ENCODE measurements at places on chromosomes 13 and 19.
A peak's percentile ranks its signal among the peaks of the same experiment; 100 is the strongest.

GRCh38 chr13:105395041-105395440, 1140.4 kb downstream of the EFNB2 start:
- no peak for DNase-seq
- H3K36me3 ChIP-seq, result no peaks in the 10 kb centered on the region
- H3K27me3 ChIP-seq, result no peaks in the 10 kb centered on the region
- H3K4me1 ChIP-seq, result no peaks in the 10 kb centered on the region

DNA sequence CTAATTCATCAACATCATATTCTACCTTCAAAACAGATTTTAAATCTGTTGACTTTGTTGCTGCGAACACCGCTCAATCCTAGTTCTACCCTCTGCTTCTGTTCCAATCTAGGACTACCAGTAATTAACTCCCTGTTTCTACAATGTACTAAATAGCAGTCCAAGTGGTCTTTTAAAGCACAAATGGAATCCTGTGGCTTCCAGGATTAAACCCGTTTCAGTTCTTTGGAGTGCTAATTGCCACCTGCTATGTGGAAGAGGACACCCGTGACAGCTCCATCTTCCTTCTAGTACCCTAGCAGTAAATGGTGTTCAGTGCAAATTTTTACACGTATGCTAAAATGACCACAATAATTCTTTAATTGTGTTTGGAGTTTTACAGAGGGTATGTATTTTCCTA, 232.1 kb downstream of the TDRD3 start:
- no peaks in the 10 kb centered on the region for H3K36me3 ChIP-seq
- no peak overlapping the region for H3K4me3 ChIP-seq
- DNase-seq, result peak; percentile 39
- no peaks in the 10 kb centered on the region for H3K4me1 ChIP-seq
- no peak overlapping the region for H3K27ac ChIP-seq
- H3K27me3 ChIP-seq, result no peaks in the 10 kb centered on the region

- no peaks in the 10 kb centered on the region for H3K36me3 ChIP-seq
- no peak overlapping the region for H3K27ac ChIP-seq
- DNase-seq, result no peak
- no peak overlapping the region for H3K4me3 ChIP-seq
- peaks cover 10% of the 10 kb centered on the region for H3K4me1 ChIP-seq
Observed at GRCh38 chr19:46299004-46299509, 2.2 kb downstream of the HIF3A start.

DNA sequence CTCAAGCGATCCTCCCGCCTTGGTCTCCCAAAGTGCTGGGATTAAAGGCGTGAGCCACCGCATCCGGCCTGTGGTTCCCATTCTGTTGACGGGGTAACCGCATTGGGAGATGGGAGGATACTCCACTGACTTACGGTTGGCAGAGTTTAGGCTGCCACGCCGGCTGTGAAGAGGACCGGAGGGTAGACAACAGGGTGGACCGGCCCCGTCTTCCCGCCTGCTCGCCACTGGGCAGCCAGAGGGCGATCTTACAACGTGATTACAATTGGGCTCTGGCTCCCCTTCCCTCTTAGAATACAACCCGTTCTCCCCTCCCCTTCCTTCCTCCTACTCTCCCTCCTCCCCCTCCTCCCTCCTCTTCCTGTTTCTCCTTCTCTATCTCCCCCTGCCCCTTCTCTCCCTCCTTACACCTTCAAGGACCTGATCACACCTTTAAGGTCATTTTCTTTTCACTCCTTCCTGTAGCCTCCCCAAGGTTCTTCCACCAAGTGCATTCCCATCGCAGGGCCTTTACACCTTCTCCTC, 957 bp upstream of the CCDC194 start:
- H3K27ac ChIP-seq, result no peak overlapping the region
- no peaks in the 10 kb centered on the region for H3K36me3 ChIP-seq
- H3K4me1 ChIP-seq, result peaks cover 3% of the 10 kb centered on the region
- H3K27me3 ChIP-seq, result no peaks in the 10 kb centered on the region
- no peak overlapping the region for H3K4me3 ChIP-seq

DNA sequence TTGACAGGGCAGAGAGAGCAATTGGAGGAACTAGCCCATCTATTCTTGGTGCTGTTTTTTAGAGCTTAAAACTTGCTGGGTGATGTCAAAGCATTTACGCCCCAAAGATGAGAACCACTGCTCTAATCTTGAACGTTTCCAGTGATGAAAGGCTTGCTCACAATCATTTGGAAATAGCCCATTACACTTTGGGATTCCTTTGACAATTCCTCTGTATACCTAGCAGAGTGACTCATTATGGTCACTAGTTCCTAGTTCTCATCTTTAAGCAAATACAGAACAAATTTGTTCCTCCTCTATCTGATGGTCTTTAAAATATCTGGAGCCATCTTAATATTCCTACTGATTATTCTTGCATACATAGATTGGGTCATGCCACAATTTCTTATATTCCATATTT, 112.3 kb downstream of the GPC6 start:
- no peak for DNase-seq
- H3K27me3 ChIP-seq, result no peaks in the 10 kb centered on the region
- H3K4me3 ChIP-seq, result no peak overlapping the region
- no peak overlapping the region for H3K27ac ChIP-seq
- H3K36me3 ChIP-seq, result no peaks in the 10 kb centered on the region

GRCh38 chr19:48287748-48288147, 17.9 kb downstream of the ZNF114 start:
- no peaks in the 10 kb centered on the region for H3K27me3 ChIP-seq
- H3K4me3 ChIP-seq, result no peak overlapping the region
- H3K27ac ChIP-seq, result no peak overlapping the region
- H3K4me1 ChIP-seq, result peaks cover 6% of the 10 kb centered on the region

DNA sequence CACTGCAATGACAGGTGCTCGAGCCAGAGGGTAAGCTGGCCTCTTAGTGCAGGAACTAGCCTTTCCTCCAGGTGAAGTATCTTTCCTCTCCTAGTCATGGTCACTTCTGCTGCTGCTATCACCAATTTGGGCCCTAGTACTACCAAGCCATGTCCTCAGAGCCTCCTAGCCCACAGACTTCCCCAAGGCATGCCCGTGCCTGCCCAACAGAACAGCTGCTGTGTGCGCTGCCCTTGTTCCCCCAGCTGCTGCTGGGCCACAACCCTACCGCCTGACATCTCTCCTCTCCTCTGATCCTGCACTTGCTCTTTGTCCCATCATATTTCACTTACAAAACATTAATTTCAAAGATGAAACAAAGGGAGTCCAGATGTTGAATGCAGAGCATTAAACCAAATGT, 168.5 kb upstream of the FREM2 start:
- H3K4me3 ChIP-seq, result no peak overlapping the region
- no peaks in the 10 kb centered on the region for H3K36me3 ChIP-seq
- H3K27ac ChIP-seq, result no peak overlapping the region
- no peaks in the 10 kb centered on the region for H3K27me3 ChIP-seq
- peaks cover 3% of the 10 kb centered on the region for H3K4me1 ChIP-seq

- no peaks in the 10 kb centered on the region for H3K4me1 ChIP-seq
- H3K36me3 ChIP-seq, result no peaks in the 10 kb centered on the region
- H3K4me3 ChIP-seq, result no peak overlapping the region
- DNase-seq, result no peak
- H3K27ac ChIP-seq, result no peak overlapping the region
Observed at GRCh38 chr13:38415233-38415632, 65.6 kb downstream of the UFM1 start.

GRCh38 chr19:2266183-2266993, 10.2 kb upstream of the JSRP1 start:
- H3K4me3 ChIP-seq, result no peak overlapping the region
- H3K27ac ChIP-seq, result no peak overlapping the region
- peaks cover 11% of the 10 kb centered on the region for H3K4me1 ChIP-seq
- no peaks in the 10 kb centered on the region for H3K36me3 ChIP-seq

DNA sequence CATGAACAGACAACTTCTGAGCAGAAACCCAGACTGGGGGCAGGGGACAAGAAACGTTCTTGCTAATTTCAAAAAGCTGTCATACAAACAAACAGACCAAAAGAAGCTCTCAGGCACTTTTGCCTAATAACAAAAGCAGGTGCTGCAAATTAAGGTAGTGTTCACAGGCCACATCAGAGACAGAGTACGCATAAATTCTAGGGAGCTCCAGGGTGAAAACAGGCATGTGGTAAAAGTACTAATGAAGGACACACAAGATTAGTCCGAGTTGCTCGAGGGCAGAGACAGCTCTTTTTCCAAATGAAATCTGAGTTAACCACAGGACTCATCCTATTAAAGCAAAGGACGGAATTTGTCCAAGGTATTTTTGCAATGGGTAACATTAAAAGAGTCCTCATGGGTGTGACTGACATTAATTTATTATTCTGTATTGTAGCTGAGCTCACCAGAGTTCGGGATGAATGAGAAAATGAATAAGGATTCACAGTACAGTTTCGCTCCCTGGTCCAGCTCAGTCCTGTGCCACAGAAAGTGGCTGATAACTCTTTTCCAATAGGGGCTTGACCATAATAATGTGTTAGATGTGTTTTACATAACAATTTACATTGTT, 197.3 kb downstream of the LHFPL6 start:
- no peaks in the 10 kb centered on the region for H3K27me3 ChIP-seq
- H3K4me3 ChIP-seq, result no peak overlapping the region
- no peak overlapping the region for H3K27ac ChIP-seq
- H3K36me3 ChIP-seq, result no peaks in the 10 kb centered on the region
- peaks cover 44% of the 10 kb centered on the region for H3K4me1 ChIP-seq
- no peak for DNase-seq

DNA sequence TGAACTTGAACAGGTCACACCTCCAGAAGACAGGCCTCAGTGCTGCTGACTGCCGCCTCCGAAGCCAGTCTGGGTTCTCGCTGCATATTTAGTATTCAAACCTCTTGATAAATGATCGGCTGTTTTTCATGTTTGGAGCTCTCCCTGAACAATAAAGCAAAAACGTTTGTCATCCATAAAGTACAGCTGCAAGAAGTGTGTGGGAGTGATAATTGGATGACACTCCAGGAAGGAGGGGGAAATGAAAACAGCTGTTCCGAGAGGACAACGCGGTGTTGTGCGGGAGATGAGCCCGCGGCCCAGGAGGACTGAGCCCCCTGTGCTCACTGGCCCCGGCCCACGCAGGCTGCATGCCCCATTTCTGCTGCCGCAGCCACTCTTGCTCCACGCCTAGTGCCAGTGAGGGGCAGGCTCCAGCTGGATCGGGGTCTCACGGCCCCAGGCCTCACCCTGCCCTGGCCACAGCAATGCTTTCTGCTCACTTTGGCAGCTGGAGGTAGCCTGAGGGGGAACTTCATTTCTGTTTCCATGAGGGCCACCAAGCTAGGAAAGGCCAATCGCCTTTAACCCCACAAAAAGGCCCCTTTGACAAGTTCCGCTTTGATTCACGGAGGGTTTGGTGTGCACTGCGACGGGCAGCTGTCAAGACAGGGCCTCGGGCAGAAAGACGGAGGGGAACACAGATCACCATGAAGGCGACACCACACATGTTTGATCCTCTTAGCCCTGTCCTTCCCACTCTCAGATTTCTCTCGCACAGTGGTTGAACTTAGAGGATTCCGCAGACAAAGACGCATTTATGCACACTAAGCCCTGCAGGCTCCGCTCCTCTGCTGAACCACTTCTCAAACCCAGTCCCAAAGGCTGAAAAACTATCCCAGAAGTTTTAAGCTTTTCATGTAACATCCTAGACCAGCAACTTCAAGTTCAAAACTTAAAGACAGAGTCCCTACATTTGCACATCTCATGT, 537.6 kb downstream of the EFNB2 start:
- peaks cover 2% of the 10 kb centered on the region for H3K4me1 ChIP-seq
- DNase-seq, result no peak
- no peaks in the 10 kb centered on the region for H3K36me3 ChIP-seq
- no peak overlapping the region for H3K27ac ChIP-seq
- peak overlapping the region; percentile 10 for H3K4me3 ChIP-seq

GRCh38 chr19:33676999-33677665, 55.4 kb downstream of the CHST8 start:
- no peaks in the 10 kb centered on the region for H3K4me1 ChIP-seq
- DNase-seq, result no peak
- H3K4me3 ChIP-seq, result no peak overlapping the region
- no peaks in the 10 kb centered on the region for H3K36me3 ChIP-seq

GRCh38 chr19:7925171-7925851, 624 bp downstream of the CTXN1 start:
- DNase-seq, result peak; percentile 94
- H3K4me1 ChIP-seq, result peaks cover 27% of the 10 kb centered on the region
- peak overlapping the region; percentile 85 for H3K27ac ChIP-seq
- H3K4me3 ChIP-seq, result peak overlapping the region; percentile 51
- H3K36me3 ChIP-seq, result peaks cover 23% of the 10 kb centered on the region
- H3K27me3 ChIP-seq, result no peaks in the 10 kb centered on the region

DNA sequence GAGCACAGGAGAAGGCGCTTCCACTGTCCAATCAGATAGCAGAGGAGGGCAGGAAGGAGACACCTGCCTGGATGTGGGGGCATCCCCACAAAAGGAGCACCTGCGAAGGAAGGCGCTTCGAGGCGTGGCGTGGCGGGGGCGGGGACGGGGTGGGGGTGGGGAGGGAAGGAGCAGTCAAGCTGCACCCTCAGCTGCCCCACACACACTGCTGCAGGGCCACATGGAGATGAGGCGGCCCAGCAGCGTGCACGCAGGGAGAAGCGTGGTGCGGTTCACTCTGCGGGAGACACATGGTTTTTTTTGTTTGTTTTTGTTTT, 21.4 kb downstream of the ANKRD27 start:
- H3K27ac ChIP-seq, result no peak overlapping the region
- no peak for DNase-seq
- H3K27me3 ChIP-seq, result no peaks in the 10 kb centered on the region
- H3K4me3 ChIP-seq, result no peak overlapping the region
- peaks cover 5% of the 10 kb centered on the region for H3K4me1 ChIP-seq

GRCh38 chr19:14476673-14477401, 1.7 kb upstream of the PTGER1 start:
- peaks cover 2% of the 10 kb centered on the region for H3K4me1 ChIP-seq
- DNase-seq, result no peak

- no peak overlapping the region for H3K4me3 ChIP-seq
- no peak overlapping the region for H3K27ac ChIP-seq
- peaks cover 14% of the 10 kb centered on the region for H3K27me3 ChIP-seq
- DNase-seq, result no peak
- no peaks in the 10 kb centered on the region for H3K4me1 ChIP-seq
- no peaks in the 10 kb centered on the region for H3K36me3 ChIP-seq
Observed at GRCh38 chr19:7822910-7823515, 7.0 kb upstream of the EVI5L start.

GRCh38 chr13:24997367-24997967, 98.5 kb upstream of the PABPC3 start:
- H3K36me3 ChIP-seq, result no peaks in the 10 kb centered on the region
- DNase-seq, result no peak
- H3K4me1 ChIP-seq, result peaks cover 2% of the 10 kb centered on the region
- no peak overlapping the region for H3K4me3 ChIP-seq

GRCh38 chr19:50416034-50416977, 2.4 kb upstream of the SPIB start:
- H3K36me3 ChIP-seq, result peaks cover 31% of the 10 kb centered on the region
- no peak overlapping the region for H3K27ac ChIP-seq
- peaks cover 6% of the 10 kb centered on the region for H3K4me1 ChIP-seq
- peaks cover 5% of the 10 kb centered on the region for H3K27me3 ChIP-seq
- H3K4me3 ChIP-seq, result no peak overlapping the region
- DNase-seq, result no peak

GRCh38 chr19:43934055-43934984, 762 bp downstream of the ZNF45 start:
- no peak for DNase-seq
- H3K36me3 ChIP-seq, result peaks cover 45% of the 10 kb centered on the region
- H3K4me1 ChIP-seq, result peaks cover 3% of the 10 kb centered on the region
- H3K4me3 ChIP-seq, result peak overlapping the region; percentile 87

DNA sequence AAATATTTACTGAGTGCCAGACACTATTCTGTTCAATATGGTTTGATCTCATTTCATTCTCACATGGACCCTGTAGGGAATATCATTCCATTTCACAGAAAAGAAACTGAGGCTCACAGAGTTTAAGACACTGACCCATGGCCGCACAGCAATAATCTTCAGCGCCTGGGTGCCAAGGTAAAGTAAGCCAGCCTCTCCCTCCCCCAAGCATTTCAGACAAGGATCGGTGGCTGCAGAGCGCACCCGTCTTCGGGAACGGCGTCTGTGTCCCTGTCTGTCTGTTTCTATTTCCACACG, 4.3 kb upstream of the PDE4A start:
- H3K27ac ChIP-seq, result no peak overlapping the region
- no peaks in the 10 kb centered on the region for H3K36me3 ChIP-seq
- peaks cover 4% of the 10 kb centered on the region for H3K27me3 ChIP-seq
- H3K4me1 ChIP-seq, result peaks cover 27% of the 10 kb centered on the region

Measured in neuronal stem cell (in vitro differentiated cells).